ENCODE measurements at places on chromosomes 2 and 18.

- no peak for DNase-seq
Measured at GRCh38 chr2:82735336-82735735, 1723.7 kb downstream of the SUCLG1 start.

GRCh38 chr2:99679518-99679917 lies 189.7 kb upstream of the REV1 start:
- DNase-seq = no peak

- DNase-seq = peak; percentile 14
Measured at GRCh38 chr2:51994123-51994763, 962.3 kb upstream of the NRXN1 start.

GRCh38 chr2:69645031-69645431 lies 1.5 kb upstream of the AAK1 start:
- DNase-seq = no peak

DNA sequence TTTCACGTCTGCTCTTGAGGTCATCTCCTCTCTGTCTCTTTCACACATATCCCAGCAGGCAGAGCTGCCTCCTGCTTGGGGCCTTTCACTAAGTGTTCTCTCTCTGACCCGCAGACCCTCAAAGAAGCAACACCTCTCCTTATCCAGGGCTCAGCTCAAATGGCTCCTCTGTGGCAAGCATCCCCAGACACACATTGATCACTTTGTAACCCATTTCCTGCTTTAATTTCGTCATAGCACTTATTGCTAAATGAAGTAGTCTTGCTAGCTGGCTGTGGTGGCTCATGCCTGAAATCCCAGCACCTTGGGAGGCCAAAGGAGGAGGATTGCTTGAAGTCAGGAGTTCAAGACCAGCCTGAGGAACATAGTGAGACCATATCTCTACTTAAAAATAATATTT lies 41.4 kb downstream of the SGPP2 start:
- DNase-seq = no peak

GRCh38 chr2:11753886-11754699 lies 7.7 kb downstream of the LPIN1 start:
- no peak for DNase-seq

All from cerebellum (tissue), 4 donors.